ENCODE measurements at places on chromosomes 1 and 21.

DNA sequence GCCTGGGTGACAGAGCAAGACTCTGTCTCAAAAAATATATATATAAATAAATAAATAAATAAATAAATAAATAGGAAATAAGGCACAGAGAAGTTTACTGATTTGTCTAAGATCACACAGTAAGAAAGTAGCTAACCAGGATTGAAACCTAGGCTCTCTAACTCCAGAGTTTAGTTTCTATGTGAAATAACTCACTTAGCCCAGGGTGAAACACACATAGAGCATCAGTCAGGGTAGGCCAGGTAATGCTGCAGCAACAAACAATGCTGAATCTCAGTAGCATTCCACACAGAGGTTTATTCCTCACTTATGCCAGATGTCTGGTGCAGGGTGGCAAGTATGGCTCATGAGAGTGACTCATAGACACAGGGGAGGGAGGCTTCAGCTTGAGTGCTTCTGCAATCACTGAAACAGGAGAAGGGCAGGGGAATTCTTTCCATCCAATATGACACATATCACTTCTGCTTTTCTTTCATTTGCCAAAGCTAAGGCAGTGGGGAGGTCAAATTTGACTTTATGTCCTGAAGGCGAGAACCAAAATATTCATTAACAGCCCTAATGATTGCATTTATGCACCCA lies 37.1 kb upstream of the KANK4 start:
- no peak for DNase-seq

GRCh38 chr1:58768971-58769808 lies 14.7 kb downstream of the JUN start:
- peak; percentile 16 for DNase-seq

DNA sequence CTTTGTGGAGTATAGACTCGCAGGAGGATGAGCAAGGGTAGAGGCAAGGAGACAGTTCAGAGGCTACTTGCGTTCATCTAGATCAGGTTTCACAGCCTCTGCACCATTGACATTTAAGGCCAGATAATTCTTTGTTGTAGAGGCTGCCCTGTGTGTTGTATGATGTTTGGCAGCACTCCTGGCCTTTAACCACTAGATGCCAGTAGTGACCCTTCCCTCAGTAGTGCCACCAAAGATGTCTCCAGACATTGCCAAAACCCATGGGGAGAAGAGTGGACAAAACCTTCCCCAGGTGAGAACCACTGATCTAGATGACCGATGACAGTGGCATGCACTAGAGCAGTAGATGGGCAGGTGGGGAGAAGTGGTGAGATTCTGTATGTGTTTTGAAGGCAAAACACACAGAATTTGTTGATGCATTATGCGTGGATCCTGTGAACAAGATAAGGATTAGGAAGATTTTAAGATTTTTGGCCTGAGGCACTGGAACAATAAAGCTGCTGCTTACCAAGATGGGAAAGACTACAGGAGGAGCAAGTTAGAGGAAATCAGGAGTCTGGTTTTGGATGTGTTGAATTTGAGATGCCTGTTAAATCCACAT lies 9.9 kb upstream of the COG2 start:
- DNase-seq, result peak; percentile 75

GRCh38 chr1:94608142-94608851 lies 66.7 kb upstream of the F3 start:
- DNase-seq, result no peak

DNA sequence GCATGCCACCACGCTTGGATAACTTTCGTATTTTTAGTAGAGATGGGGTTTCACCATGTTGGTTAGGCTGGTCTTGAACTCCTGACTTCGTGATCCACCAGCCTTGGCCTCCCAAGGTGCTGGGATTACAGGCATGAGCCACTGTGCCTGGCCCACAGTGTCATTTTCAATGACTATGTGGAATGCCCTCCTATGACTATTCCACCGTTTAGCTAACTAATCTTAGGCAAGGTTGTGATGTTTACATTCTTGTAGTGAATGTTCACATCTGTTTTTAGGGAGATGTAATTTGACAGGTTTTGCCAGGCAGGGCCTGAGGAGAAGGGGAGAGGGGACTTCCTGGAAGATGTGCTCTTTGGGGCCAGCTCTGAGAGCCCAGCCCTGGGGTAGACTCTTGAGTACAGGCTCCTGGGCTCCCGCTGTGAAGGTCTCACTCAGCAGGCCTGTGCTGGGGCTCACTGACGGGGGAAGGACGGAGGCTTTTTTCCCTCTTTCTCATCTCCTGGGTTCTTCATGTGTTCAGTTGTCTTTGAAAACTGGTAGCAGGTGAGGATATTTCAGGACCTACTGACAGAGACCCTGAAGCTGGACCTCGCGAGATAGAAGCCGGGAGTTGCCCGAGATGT lies 13.2 kb downstream of the COQ8A start:
- DNase-seq, result no peak

- no peak for DNase-seq
Measured at GRCh38 chr1:208312706-208313105, 68.5 kb upstream of the PLXNA2 start.

DNA sequence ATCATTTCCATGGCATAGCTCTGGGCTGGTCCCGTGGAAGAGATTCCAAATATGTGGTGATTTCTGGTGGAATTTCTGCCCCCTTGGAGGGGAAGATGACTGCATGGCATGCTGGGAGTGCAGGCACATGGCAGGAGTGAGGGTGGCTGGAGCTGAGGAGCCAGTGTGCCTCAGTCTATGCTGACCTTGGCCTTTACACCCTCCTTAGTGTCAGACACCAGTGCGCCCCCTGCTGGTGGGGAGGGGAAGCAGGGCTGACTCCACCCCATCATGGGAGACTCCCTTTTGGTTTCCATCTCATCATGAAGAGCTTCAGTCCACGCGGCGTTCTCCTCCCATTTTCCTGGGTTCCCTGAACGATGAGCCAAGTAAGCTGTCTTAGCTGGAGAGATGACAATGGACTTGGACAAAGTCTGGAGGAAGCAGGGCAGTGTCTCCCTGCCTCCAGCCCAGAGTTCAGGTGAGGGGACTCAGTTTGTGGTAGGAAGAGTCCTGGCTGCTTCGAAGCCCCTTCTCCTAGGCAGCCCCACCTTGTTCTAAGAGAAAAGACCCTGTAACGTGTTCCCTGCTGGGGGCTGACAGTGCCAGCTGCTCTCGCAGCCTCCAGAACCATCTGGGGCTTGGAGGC lies 10.3 kb downstream of the ALX3 start:
- no peak for DNase-seq

- no peak for DNase-seq
Measured at GRCh38 chr1:21567241-21568005, 58.2 kb downstream of the ALPL start.

- DNase-seq, result no peak
Measured at GRCh38 chr1:212173567-212173966, 111.6 kb upstream of the PPP2R5A start.

GRCh38 chr21:31772674-31773555 lies 41.0 kb upstream of the SCAF4 start:
- no peak for DNase-seq

DNA sequence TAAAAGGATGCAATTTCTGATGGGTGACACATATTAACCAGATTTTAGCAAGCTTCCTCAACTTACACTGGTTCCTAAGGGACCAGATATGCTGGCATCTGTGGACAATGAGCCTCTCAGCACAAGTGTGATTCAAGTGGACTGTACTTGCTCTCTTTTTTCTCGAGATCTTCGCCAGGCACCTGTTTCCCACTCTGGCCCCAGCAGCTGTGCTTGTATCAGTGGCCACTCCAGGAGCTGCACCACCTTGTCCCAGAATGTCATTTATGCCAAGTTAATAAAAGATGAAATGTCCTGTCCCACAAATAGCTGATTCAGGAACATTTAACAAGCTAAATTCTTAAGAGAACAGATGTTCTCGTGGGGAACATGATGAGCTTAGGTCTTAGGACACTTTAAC lies 14.6 kb downstream of the C1orf198 start:
- no peak for DNase-seq

DNA sequence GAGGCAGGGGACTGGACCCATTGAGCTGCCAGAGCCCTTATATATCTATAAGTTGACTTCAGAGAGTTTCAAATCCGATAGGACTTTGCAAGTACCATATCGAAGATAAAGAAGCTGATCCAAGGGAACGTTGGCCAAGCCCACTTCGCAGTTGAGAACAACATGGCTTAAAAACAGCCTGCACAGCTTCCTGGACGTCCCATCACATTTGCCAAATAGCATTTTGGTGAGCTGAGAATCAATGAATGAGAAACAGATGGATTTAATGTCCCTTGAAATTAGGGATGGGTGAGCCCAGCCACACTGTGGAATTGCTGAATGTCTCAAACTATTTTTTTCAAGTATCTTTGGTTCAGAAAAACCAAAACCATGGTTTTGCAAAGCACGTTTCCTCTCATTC lies 64.8 kb downstream of the KCNJ15 start:
- no peak for DNase-seq

DNA sequence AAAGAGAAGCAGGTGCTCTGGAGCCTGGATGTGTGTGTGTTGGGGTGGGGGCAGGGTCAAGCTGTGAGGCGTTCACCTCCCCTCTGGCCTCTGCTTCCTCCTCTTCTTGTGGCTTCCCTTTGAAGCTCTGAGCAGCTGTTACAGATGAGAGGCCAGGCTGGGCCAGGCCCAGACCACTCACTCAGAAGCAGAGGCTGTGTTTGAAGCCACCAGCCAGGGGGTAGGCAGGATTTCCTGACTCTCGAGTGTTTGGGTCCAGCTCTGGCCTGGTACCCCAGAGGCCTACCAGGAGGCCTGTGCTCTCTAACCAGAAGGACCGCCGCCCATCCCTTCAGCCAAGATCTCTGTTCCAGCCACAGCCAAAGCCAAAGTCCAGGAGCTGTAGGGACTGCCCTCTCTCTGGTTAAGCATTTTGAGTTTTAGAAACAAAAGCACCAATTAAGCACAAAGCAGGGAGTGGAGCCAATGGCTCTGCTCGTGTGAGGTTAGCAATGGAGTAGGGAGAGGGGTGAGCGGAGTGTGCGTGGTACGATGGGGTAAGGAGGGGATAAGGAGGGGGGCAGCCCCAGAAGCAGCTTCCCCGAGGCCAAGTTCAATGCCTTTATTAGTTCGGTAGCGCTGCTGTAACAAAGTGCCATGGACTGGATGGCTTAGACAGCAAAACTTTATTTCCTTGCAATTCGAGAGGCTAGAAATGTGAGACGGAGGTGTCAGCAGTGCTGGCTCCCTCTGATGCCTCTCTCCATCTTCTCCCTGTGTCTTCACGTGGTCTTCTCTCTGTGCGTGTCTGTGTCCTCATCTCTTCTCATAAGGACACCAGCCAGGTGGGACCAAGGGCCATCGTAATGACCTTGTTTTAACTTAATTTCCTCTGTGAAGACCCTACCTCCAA lies 20.5 kb downstream of the RCSD1 start:
- DNase-seq, result no peak

DNA sequence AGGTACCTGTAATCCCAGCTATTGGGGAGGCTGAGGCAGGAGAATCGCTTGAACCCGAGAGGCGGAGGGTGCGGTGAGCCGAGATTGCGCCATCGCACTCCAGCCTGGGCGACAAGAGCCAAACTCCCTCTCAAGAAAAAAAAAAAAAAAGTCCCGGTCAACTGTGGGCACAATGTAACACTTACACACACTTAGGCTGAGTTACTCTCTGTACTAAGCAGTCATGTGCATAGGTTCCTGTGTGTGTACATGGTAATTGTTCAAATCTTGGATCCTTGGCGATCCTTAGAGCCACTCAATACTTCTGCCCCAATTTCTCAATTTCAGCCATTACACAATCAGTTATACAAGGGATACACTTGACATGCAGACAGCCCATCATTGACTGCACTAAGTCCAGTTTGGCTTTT lies 11.6 kb downstream of the SDCCAG8 start:
- no peak for DNase-seq

DNA sequence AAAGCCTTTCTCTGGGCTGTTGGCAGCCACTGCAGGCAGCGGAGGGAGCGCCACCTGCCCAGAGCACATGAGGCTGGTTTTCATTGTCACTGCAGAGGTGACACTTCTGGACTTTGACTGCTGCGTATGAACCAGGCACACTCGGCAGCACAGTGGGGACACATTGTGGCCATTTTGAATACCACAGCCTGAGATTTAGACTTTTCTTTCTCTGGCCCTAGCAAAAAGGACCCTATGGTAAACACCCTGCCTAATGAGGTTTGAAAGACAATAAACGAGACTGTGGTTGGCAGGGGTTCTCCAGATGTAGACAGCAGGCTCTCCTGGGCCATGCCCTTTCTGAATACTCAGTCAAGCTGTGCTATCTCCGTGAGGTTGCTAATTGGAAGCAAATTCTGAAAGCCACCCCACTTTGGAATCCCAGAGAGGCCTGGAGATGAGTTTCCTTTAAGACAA lies 12.0 kb upstream of the KCNE2 start:
- DNase-seq, result peak; percentile 16

- no peak for DNase-seq
Measured at GRCh38 chr1:19639999-19640362, 4.1 kb upstream of the NBL1 start.

- DNase-seq, result no peak
Measured at GRCh38 chr1:244318512-244318911, 133.2 kb downstream of the ADSS2 start.

- DNase-seq, result no peak
Measured at GRCh38 chr21:33481314-33481943, 1.7 kb upstream of the TMEM50B start.

GRCh38 chr21:26591543-26591942 lies 18.5 kb upstream of the CYYR1 start:
- no peak for DNase-seq

- DNase-seq, result no peak
Measured at GRCh38 chr1:225763716-225764548, 13.7 kb upstream of the SRP9 start.

GRCh38 chr1:26877326-26877725 lies 12.8 kb downstream of the GPN2 start:
- DNase-seq, result no peak

- peak; percentile 93 for DNase-seq
Measured at GRCh38 chr1:200738949-200739651, 407 bp downstream of the CAMSAP2 start.

GRCh38 chr1:12549460-12550349 lies 68.3 kb downstream of the DHRS3 start:
- DNase-seq, result no peak

GRCh38 chr1:224502459-224503160 lies 68.0 kb upstream of the WDR26 start:
- no peak for DNase-seq

GRCh38 chr1:106957795-106958194 lies 98.7 kb upstream of the PRMT6 start:
- DNase-seq, result no peak

GRCh38 chr1:198520524-198521254 lies 19.8 kb downstream of the ATP6V1G3 start:
- no peak for DNase-seq

- no peak for DNase-seq
Measured at GRCh38 chr1:43597028-43597427, 52.9 kb upstream of the KDM4A start.

- no peak for DNase-seq
Measured at GRCh38 chr1:205636732-205637131, 4.9 kb upstream of the ELK4 start.

- no peak for DNase-seq
Measured at GRCh38 chr21:37535672-37536071, 169.1 kb downstream of the DYRK1A start.

DNA sequence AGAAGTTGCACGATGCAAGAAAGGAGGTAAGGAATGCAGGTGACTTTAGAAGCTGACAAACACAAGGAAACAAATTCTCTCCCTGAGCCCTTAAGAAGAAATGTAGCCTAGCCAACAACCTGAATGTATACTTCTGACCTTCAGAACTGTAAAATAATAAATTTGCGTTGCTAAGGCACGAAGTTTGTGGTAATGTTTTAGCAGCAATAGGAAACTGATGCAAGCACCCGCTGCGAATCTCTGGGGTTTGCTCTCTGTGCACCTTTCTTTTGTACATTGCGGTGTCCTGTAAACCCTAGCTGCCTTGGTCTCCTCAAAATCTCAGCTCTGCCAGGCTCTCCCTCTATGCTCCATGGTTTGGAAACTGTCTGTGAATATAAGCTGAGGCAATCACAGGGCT lies 15.1 kb downstream of the CD53 start:
- no peak for DNase-seq
